GM23338 (cell line): ENCODE measurements at places on chromosomes 11 and 22. TPM values are rescaled to one million over a fixed set of nuclear protein-coding genes. Genes with fewer than 3 reads are reported as not detected.

GALNT18 gene
- total RNA-seq, result 10.8 and 12.2 TPM in 2 replicates

GRCh38 chr11:79363861-79364378, 76.9 kb downstream of the TENM4 start:
- DNase-seq, result no peak

SGSM1 gene
- total RNA-seq, result 4.2 and 4.7 TPM in 2 replicates

NOX4 gene
- 2.6 and 11.5 TPM in 2 replicates for total RNA-seq

- DNase-seq, result no peak
These were observed 22.6 kb downstream of the MOV10L1 start for GRCh38 chr22:50112151-50113118.

KCNA4 gene
- total RNA-seq, result not detected in 2 replicates

DNA sequence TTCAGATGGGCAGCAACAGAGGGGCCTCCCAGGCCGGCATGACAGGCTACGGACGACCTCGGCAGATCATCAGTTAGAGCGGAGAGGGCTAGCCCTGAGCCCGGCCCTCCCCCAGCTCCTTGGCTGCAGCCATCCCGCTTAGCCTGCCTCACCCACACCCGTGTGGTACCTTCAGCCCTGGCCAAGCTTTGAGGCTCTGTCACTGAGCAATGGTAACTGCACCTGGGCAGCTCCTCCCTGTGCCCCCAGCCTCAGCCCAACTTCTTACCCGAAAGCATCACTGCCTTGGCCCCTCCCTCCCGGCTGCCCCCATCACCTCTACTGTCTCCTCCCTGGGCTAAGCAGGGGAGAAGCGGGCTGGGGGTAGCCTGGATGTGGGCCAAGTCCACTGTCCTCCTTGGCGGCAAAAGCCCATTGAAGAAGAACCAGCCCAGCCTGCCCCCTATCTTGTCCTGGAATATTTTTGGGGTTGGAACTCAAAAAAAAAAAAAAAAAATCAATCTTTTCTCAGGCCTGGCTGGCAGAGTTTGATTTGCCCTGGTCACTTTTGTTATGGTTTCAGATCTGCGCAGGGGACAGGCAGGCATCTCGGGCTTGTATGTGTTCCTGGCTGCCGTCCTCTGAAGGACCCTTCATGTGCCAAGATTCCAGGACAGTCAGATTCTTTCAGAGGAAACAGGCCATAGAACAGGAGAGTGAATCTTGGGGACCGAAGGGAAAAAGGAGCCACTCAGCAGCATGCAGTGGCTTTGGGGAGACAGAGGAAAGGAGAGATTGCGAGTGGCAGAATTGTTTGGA, 5.3 kb downstream of the TAGLN start:
- no peak for DNase-seq

PDGFD gene
- 4.5 and 6.9 TPM in 2 replicates for total RNA-seq

MRPL23 gene
- total RNA-seq, result 63.3 and 91.5 TPM in 2 replicates

DNA sequence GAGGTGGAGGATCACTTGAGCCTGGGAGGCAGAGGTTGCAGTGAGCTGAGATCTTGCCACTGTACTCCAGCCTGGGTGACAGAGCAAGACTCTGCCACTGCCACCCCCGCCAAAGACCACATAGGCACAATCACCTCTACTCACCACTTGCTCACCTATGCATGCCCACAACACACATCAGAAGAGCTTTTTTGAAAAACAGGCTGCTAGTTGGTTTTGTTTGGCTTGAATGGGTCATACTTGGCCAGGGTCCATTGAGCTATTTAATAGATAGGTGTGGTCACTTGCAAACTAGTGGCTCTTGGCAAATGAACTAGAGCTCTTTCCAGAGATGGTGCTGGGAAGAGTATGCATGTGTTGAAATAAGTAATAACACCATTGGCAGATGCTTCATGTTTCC, 80.1 kb downstream of the EMSY start:
- DNase-seq, result no peak

DNA sequence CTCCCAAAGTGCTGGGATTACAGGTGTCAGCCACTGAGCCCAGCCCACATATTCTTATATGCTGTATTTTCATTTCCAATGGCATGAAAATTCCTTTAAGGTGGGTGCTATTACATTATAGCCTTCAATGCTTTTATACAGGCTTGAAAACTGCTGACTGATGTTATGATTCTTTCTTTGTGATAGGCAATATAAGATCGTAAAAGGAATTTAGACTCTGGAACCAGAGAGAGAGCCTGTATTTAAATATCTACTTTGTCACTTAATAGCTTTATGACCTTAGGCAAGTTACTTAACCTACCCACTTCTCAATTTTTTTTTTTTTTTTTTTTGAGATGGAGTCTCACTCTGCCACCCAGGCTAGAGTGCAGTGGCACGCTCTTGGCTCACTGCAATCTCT, 26.2 kb downstream of the AGBL2 start:
- no peak for DNase-seq

YPEL1 gene
- total RNA-seq, result 5.5 and 6.0 TPM in 2 replicates

GRCh38 chr11:126824035-126824607, 176.4 kb downstream of the KIRREL3 start:
- DNase-seq, result peak; percentile 45

DNA sequence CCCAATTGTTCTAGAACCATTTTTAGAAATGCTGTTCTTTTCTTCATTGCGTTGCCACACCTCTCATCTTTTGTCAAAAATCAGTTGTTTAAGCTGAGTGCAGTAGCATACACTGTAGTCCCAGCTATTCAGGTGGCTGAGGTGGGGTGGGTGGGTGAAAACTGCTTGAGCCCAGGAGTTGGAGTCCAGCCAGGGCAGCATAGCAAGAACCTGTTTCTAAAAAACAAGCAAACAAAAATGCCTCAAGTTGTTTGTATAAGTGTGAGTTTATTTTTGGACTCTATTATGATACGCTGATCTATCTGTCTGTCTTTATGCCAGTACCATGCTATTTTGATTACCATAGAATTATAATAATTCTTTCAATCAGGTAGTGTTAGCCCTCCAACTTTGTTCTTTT, 62.5 kb upstream of the RRM1 start:
- DNase-seq, result no peak

CARD16 gene
- not detected in 2 replicates for total RNA-seq

TYMP gene
- total RNA-seq, result 0.28 and 1.2 TPM in 2 replicates
